ENCODE measurements at places on chromosomes 5 and 9.

GRCh38 chr5:3343211-3343610 lies 252.4 kb upstream of the IRX1 start:
- no peak for DNase-seq

DNA sequence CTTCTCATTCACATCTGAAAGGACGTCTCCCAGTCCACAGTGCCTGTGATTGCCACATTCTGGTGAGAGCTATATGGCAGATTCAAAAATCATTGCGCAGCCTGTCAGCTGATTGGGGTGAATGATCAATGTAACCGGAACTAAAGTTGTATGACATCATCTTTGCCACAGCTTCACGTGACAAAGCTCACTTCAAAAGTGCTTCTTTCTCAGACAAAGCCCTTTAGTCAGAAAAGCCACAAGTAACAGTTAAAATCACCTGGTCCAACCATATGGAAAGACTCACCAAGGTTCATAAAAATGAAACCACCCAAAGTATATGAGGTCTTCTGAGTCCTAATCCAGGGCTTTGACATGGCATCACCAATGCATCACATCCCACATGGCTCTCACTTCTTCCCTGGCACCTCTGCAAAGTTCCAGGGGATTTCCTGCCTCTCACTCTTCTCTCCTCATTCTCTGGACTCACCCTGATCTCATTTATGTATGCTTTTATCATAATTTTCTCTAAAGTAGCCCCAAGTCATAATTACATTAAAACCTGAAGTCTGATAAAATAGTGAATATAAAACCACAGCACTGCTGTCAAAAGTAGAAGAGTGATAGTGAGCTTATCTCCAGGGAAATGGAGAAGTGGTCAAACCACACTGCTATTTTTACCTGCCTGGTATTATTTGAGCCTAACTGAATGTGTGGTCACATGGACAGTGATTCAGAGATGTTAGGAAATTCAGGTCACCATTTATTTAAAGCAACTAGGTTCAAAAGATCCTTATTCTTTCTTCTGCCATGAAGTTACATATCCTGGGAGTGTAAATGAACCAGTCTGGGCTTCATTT lies 193.1 kb upstream of the PTGER4 start:
- DNase-seq, result peak; percentile 50

- DNase-seq, result no peak
Measured at GRCh38 chr5:149936700-149937091, 7.9 kb downstream of the PDE6A start.

- no peak for DNase-seq
Measured at GRCh38 chr9:115167175-115167574, 49.2 kb upstream of the TNC start.

- DNase-seq, result no peak
Measured at GRCh38 chr9:117411547-117411946, 3.3 kb downstream of the ASTN2 start.

GRCh38 chr5:157976429-157976828 lies 117.5 kb upstream of the CLINT1 start:
- no peak for DNase-seq

- DNase-seq, result no peak
Measured at GRCh38 chr5:97534166-97534565, 351.1 kb upstream of the RIOK2 start.

GRCh38 chr5:1546556-1546955 lies 22.8 kb upstream of the LPCAT1 start:
- no peak for DNase-seq

DNA sequence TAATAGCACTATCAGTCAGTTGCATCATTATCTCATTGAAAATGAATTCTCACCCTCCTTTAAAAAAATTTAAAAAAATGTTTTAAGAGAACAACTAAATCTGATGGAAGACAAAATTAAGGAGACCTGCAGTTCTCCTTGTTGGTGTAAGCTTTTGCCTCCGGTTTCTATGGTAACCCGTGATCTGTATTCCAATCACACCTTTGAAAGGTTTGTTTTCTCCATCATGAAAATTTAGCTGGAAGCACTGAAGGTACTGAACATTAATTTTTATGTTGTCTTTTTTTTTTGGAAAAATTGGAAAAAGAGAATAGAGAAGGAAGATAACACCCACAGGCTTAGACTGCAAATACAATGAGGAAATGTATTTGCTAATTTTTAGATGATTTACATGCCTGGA lies 2.5 kb upstream of the BASP1 start:
- DNase-seq, result no peak

DNA sequence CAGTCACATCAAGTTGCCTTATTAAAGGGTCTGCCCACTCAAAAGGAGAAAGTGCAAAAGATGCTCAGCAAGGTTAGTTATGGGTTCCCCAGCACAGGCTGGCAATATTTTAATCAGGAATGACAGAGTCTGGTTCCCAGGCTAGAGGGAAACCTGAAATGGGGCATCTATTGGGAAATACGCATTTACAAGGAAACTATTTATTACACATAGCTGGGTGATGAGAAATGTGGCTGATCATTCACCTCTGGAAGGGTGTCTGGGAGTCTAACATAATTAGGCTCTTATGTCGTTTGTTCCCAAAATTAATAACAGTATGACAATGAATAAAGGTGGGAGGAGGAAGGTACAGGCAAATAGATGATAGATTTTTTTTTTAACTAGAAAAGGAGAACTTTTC lies 314.7 kb downstream of the ENC1 start:
- no peak for DNase-seq

DNA sequence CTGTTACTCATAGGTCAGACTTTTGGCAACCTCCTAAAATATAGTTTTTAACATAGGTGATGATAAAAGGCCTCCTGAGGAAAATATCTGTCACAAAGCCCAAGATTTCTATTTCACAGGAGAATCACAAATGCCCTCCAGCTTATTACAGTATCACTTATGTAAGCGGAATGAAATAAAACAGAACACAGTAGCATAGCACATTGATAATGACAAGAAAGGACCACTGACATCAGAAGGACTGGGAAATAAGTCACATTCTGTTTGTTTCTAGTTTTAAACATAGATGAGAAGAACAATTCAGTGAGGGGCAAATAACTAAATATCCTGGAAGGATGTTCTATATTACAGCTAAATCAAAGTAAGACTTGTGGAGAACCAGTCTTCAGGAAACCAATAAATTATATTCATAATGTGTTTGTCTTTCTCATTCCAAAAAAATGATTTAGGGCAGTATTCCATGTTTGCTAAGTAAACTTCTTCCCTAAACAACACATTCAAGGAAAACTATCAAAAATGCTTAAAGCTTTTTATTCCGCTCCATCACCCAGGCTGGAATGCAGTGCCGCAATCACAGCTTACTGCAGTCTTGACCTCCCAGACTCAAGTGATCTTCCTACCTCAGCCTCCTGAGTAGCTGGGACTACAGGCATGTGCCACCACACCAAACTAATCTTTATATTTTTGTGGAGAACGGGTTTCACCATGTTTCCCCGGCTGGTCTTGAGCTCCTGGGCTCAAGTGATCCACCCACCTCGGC lies 20.8 kb upstream of the CTNNAL1 start:
- no peak for DNase-seq

DNA sequence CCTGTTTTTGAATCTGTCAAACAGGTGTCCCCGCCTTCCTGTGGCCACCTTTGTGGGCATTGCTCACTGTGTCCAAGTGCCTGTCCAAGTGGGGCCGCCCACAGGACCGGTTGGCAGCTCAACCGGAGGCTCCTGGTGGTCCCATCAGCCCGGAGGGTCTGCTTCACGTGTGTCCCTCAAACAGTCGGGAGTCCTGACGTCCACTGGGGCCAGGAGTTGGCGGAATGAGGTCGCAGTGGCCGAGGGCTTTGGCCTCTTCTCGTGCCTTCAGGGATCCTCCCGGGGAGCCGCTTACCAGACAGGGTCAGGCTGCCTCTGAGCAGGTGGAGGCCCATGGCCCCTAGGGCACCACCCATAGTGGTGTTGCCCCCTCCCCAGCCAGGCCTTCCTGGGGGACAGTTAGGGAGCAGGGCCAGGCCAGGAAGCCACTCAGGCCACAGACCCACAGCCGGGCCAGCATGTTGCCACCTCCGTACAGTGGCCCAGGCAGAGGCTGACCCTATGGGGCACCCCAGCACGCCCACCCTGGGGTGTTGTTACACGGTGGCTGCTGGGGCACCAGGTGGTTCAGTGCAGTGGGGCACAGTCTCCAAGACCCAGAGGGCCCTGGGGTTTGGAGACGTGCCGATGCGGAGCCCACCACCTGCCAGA lies 69.5 kb downstream of the KCNT1 start:
- no peak for DNase-seq

- no peak for DNase-seq
Measured at GRCh38 chr9:91415290-91415689, 8.3 kb downstream of the NFIL3 start.

DNA sequence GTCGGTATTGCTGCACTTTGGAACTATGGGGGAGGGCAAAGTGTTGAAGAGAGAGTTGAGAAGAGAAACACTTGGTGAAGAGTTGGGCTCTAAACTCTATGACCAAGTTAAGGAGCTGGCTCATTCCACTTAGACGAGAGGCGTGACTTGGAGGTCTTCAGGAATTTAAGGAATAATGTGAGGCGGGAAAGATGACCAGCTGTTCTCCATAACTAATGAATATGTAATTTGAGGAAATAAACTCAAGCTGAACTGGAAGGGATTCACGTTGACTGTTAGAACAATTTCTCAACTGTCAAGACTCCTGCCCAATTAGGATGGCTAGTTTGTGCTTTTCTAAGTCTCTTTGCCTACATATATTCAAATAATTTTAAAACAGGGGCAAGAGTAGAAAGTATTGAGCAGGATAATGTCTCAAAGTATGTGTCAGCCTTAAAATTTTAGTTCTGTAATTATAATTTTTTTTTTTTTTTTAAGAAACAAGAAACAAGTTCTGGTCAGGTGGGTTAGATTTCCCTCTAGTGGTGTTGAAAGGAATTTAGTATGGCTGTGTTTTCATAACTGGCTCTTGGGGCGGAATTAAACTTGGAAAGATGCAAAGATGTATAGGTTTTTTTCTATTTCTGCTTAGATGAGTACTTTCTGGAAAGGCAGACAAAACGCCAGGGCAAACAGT lies 33.4 kb downstream of the TMEM252 start:
- DNase-seq, result no peak

GRCh38 chr5:178149199-178149932 lies 4.3 kb downstream of the NHP2 start:
- no peak for DNase-seq

DNA sequence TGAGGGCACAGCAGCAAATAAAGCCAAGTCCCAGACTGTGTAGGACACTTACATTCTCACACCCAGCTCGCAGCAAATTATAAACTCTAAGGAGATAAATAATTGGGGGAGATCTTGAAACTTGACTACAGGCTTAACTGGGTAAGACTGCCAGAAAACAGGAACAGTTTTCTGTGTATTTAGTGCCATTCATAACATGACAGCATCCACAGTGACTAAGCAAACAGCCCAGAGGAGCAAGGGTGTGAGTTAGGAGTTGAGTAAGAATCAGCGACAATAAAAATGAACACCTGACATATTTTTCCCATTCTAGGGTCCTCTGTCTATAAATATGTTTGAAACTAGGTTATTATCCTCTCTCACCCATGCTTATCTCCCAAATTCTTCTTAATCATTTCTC lies 370.9 kb upstream of the WWC1 start:
- DNase-seq, result no peak

- DNase-seq, result no peak
Measured at GRCh38 chr5:69074664-69075521, 18.9 kb upstream of the SLC30A5 start.

DNA sequence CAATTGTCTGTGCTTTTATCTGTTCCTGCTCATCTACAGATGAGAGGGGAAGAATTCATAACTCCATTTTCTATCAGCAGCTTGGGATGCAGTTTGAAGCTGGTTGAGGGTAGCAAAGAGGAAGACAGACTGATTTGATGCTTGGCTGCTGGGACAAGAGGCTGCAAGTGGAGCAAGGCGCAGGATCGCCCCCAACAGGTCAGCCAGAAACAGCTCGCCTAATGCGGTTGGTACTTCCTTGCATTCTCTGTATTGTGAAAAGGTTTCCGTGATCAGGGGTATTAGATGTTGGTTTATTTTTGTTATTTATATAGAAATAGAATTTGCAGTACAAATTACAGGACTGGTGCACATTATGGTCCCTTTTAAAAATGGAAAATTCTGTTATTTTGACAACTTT lies 40.6 kb downstream of the ZNF883 start:
- DNase-seq, result no peak

DNA sequence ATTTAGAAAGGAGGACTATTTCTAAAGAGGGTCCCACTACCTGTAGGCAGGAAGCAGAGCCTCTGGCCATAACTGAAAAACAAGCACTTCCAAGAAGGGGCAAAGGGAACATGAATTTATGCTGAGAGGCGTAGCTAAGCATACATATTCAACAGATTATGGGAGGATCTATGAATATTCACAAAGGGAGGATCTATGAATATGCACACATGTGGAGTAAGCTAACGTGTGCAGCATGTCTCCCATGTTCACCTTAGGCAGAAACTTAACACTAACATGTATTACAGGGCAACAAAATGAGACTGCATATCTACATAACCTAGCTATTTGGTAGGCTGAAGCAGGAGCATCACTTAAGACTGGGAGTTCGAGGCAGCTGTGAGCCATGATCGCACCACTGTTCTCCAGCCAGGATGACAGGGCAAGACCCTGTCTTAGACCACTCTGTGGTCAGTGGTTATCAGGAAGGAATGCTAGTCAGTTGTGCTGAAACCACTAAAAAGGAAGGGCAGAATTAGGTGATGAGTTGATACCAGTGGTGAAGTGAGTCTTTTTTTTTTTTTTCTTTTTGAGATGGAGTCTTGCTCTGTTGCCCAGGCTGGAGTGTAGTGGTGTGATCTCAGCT lies 20.8 kb downstream of the FXN start:
- DNase-seq, result no peak

GRCh38 chr5:139276426-139276825 lies 17.1 kb upstream of the MATR3 start:
- DNase-seq, result no peak

GRCh38 chr9:130912932-130913598 lies 16.5 kb upstream of the QRFP start:
- no peak for DNase-seq

DNA sequence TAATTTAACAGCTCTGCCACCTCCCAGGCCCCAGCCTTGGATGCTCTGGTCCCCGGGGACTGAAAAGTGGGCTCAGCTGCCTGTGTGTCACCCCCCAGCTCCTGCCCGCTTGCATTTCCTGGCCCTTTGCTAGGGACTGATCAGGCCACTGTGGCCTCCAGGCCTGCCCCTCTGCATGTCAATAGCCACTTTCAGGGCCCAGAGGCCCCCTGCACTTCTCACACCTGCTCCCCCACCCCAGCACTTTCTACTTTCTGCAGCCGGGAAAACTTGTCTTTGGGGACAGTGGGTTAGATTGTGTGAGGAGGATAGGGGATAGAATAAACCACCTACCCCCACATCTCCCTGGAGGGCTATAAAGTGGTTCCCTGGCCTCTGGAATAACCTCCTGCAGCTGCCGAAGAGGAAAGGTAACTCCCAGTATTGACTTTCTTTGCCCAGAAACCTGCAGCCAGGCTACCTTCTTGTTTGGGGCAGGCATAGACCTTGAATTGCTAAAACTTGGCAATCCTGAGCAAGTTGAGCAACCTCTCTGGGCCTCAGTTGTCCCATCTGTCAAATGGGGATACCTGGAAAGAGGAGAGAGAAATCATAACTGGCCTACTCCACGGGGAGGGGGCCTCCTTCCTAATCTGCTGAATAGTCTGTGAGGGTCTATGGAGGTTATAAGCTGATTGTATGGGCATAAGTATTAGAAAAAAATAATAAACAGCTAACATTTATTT lies 7.8 kb downstream of the AIF1L start:
- no peak for DNase-seq

Measured in stimulated activated CD4-positive, alpha-beta T cell treated with anti-CD3 and anti-CD28 coated beads, Interleukin-2, amount 100 ng/mL, for 48 hours (primary cell).